Tibial nerve (tissue), 4 donors: ENCODE measurements at places on chromosomes 5 and 9.

GRCh38 chr5:66338828-66339227, 194.7 kb downstream of the SREK1 start:
- DNase-seq: no peak

- no peak for DNase-seq
These were observed 589.2 kb downstream of the PRR16 start for GRCh38 chr5:121053055-121053985.

DNA sequence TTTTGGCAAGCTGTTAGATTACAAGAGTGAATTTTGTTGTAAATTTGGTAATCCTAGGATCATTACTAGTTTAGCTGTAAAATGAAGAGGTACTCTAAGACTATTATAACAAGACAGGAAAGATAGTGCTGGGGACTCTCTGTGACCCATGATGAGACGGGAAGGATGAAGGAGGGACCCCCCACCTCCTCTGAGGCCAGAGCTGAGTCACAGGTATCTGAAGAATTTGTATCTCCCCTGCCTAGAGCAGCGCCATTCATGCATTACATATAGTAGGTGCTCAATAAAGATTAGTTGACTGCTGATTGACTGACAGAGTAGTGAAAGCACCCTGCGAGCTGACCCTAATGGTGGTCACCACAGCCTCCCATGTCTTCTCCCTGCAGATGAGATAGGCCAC, 202.8 kb downstream of the SNX18 start:
- DNase-seq: no peak

- no peak for DNase-seq
These were observed 27.1 kb downstream of the DPYSL3 start for GRCh38 chr5:147482706-147483180.

DNA sequence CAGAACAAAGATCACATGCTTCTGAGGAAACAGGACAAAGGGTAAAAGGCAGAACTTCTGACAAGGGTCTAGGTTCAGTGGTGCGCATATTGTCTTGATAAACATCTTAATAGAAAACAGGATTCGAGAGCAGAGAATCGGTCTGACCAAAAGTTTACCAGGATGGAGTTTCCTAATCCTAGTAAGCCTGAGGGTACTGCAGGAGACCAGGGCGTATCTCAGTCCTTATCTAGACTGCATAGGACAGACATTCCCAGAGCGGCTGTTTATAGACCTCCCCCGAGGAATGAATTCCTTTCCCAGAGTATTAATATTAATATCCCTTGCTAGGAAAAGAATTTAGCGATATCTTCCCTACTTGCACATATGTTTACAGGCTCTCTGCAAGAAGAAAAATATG, 32.4 kb upstream of the TNFSF8 start:
- no peak for DNase-seq

DNA sequence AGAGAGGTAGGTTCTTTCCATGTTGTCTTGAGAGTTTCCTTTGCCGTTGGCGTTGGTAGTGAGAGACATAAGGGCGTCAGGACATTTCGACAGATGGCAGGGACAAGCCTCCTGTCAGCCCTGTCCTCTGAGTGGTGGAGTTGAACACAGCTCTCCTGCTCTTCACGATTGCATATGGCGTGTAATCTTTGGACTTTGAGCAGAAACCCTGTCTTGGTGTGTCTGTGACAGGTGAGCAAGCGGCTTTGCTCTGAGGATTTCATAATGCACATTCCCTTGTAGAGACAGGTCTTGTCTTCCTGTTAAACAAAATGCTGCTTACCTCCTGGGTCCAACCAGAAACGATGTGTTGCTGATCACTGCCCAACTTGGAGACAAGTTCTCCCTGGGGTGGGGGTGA, 146.5 kb downstream of the NXNL2 start:
- no peak for DNase-seq

DNA sequence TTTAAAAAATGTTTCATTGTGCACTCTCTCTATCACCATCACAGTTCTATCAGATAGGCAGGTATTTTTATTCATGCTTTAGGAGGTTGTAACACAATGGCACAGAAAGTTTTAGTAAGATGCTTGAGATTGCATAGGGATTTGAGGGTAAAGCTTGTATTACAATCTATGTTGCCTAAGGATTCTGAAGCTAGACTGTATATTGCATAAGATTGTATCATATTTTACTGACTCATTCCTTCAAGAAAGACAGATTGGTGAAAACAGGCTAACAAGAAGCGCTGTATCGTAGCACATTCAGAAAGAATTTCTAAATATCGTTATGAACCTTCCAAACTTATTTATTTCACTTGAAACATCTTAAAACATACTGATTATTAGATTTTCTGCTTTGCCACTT, 577.7 kb downstream of the EBF1 start:
- DNase-seq: no peak
